ENCODE measurements at places on chromosomes 7 and 10. TPM values are rescaled to one million over a fixed set of nuclear protein-coding genes. Genes with fewer than 3 reads are reported as not detected.

DNA sequence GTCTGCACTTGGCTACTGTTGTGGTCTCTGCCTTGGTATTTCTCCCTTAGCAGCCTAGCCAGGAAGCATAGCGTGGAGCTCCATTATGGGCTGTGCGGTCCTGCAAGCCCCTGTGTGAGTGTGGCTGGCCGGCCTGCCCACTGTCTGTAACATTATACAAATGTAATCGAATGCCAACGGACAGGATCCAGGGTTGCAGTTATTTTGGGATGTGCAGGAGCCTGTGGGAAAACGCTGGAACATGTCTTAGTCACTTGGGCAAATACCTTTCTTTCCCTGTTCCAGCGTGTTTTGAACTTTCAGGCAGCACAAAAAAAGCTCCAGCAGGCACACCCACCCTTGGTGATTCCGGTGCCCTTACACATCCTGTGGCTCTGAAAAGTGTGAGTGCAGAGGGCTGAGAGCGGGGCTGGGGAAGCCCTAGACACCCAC is 29.5 kb downstream of the BAG3 start:
- no peak for DNase-seq

GRCh38 chr7:50872437-50872836 is 89.7 kb upstream of the GRB10 start:
- no peak for DNase-seq

The NPFFR1 gene
- 0.05 TPM for polyA plus RNA-seq

GRCh38 chr7:93036149-93036640 is 81.6 kb downstream of the SAMD9 start:
- DNase-seq, result no peak

- no peak for DNase-seq
These were observed 77.1 kb downstream of the ENO4 start for GRCh38 chr10:116926426-116926825.

DNA sequence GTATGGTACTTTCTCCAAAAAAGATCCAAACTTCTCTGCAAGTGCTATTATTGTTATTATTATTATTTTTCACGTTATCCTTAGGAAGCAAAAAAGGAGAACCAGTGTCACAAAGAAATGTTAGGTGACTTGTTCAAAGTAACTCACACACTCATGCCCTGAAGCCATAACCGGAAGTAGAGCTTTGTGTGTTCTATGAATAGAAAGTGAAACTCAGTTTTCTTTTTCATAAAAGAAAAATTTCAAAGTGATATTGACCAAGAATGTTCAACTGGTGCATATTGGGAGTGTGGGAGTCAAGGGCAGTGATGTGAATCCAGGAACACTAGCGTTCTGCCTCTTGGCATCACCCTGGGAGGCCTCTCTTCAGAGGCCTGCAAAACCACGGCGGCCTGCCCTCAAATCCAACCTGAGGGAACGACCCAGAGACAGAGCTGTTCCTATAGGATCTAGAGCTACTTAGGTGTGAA is 106.1 kb downstream of the PRKCQ start:
- no peak for DNase-seq

DNA sequence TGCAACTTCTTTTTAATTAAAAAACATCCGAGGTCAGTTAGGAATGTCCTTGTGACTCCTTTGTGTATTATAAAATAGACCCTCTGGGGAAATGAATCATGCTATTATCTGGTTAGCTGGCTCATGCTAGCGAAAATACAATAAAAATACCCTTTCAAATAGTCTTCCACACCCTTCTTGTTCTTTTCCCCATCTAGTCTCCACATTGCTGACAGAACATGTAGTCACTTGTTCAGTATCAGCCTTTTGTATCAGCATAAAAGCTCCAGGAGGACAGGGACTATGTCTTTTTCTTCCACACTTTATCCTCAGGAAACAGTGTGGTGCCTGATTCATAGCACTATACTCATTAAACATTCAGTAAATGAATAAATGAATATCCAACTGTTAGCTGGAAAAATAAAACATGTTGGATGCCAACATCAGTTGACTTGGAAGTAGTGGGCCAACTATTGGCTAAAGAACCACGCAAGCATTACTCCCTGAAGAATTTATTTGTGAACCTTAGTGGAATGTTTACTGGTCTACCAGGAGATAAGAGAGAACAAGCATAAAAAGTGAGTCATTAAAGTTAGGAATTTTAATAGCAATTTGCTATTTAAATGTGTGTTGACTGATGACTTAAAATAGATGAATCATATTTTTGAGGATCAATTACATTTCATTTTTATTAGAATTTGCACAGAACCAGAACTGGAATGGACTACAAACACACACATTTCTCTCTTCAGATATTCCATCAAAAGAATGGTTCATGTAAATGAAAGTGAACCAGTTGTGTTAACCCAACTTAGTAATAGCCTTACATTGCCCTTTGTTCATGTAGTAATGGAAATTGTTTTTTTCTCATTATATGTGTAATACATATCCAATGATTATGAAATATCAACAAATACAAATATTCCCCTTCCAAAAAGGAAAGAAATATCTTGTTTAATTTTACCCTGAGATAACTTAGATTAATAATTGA is 129.6 kb downstream of the DKK1 start:
- DNase-seq, result no peak

The CABCOCO1 gene
- not detected for polyA plus RNA-seq

The LGI1 gene
- 0.31 TPM for polyA plus RNA-seq

DNA sequence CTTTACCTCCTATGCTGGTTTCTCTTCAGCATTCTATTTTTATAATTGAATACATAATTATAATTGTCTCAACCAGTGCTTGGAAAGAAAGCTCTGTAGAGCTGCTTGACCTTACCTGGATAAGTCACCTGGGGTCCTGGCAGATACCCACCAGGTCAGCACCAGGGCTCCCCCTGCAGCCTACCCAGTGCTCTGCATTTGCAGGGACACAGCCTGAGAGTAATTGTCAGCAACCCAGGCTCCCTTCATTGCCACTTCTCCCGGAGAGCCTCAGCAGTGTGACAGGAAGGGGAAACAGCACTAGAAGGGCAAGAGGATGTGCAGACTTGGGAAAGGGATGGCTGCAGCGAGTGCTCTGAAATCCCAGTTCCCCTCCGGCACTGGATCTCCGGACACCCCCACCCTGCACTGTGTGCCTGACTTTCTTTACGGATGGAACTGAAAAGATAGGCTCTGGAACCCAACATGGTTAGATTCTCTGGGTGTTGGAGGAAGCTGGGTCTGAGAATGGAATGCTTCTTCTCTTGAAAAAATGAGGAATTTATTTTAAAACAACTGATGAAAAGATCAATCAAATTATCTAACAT is 11.4 kb upstream of the PAX4 start:
- peak; percentile 93 for DNase-seq

The AKR1C4 gene
- polyA plus RNA-seq, result not detected

- no peak for DNase-seq
These were observed 410.0 kb upstream of the SEMA3D start for GRCh38 chr7:85596827-85597226.

GRCh38 chr10:1939016-1939415 is 201.7 kb upstream of the ADARB2 start:
- DNase-seq, result no peak

The AKR1E2 gene
- 3.4 TPM for polyA plus RNA-seq

- DNase-seq, result no peak
These were observed 130.1 kb upstream of the MALRD1 start for GRCh38 chr10:18918532-18918931.

The TMEM273 gene
- polyA plus RNA-seq, result not detected

GRCh38 chr7:150451097-150451793 is 815 bp downstream of the GIMAP8 start:
- no peak for DNase-seq

DNA sequence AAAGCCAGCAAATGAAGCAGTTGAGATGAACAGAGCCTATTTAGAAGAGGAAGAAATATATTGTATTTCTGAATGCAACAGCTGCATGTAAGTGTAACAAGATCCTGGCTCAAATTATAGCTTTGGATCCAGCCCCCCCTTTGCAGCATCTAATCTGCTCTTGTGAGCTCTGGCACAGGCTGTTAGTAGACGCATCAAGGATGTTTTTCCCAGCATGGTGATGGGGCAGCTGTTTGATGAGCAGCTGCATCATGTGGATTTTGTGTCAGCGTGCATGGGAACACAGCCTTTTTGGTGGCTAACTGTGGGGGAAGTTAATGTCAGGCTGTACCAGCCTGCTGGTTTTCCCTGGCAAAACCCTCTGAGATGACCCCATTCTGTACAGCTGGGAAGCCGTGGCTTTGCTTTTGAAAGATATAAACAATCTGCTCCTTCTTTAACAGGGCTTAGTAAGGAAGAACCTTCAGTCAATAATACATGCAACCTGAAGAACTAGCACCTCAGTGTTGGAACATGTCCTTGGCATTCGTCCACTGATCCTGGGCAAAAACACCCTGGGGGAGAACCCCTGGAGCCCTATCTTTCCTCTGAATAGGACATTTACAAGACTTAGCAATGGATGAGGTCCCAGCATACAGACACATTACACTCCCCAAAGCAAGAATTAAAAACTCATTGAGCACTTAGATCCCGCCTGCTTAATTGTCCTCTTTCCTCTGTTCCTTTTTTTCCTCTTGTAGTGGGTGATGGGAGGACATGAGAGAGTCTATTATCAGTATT is 70.6 kb downstream of the NPS start:
- DNase-seq, result no peak

The PTN gene
- polyA plus RNA-seq, result 39.4 TPM

The CALML3 gene
- not detected for polyA plus RNA-seq

GRCh38 chr7:69047151-69047754 is 551.0 kb upstream of the AUTS2 start:
- no peak for DNase-seq

The DCLRE1C gene
- 21.4 TPM for polyA plus RNA-seq

DNA sequence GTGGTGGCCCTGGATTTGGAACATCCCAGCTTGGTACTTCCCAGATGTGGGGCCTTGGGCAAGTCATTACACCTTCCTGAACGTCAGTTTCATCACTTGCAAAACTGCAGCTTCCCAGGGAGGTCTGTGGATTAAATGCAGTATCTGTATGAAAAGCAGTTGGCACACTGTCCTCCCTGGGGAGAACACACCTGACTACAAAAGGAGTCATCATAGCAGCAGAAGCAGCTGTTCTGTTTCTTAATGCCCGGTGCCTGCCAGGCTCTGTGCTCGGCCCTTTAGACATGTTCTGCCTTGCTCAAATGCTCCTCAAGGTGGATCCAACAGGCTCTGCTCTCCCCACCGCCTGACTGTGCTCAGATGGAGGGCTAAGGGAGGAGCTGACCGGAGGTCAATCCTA is 31.0 kb downstream of the CDCA7L start:
- no peak for DNase-seq
